ENCODE measurements at places on chromosomes 7 and 10.

DNA sequence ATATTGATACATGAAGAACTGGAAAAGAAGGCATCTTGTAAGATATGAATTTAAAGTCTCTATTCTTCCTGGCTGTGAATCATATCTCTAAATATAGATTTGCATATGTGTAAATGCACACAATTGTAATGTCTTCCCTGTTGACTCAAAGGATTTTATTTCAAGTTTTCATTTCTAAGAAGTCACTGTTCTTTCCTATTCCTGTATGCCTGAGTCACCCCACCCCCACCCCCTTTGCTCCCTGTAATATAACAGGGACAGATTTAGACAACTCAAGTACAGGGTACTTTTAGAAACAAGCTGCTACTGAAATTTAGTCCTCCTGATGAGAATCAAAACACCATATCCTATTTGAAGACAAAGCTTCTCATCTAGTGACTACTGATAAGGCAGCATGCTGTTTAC is 43.0 kb upstream of the HECTD2 start:
- no peak for DNase-seq

- no peak for DNase-seq
These were observed 35.3 kb upstream of the DUSP5 start for GRCh38 chr10:110462166-110463095.

DNA sequence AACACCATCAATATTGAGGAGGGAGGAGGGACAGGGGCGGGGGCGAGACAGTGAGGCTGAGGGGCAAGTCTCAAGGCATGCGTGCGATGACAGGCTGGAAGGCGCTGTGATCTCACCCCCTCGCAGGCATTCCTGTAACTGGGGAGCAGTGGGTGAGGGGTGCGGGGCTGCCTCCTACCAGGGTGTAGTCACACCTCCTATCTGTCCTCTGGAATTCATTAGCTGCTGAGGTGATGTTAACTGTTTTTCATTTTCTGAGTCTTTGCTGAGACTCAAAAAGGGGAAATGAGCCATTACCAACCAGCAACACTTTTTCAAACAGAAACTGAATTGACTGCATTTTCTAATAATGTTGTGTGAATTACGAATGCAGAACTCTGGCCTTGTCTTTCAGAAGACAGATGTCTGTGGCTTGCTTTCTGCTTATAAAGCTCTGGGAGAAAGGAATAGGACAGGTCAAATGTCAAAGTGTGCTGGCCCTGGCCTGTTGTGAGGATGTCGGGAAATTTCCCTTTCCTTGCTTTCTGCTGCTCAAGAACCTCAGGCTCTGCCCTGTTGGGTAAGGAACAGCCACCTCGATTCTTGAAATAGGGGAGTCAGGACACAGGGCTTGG is 23.7 kb upstream of the CDH23 start:
- DNase-seq, result no peak

- no peak for DNase-seq
These were observed 334.8 kb downstream of the PARD3 start for GRCh38 chr10:34480345-34480744.

- DNase-seq, result no peak
These were observed 44.7 kb upstream of the ZEB1 start for GRCh38 chr10:31274310-31274709.

All from mammary epithelial cell (primary cell).